Stimulated activated CD8-positive, alpha-beta memory T cell treated with anti-CD3 and anti-CD28 coated beads, Interleukin-2, amount 100 ng/mL, for 1 hour (primary cell): ENCODE measurements at places on chromosomes 3 and 15.

- no peak for DNase-seq
These were observed 346.4 kb downstream of the OCA2 start for GRCh38 chr15:27752691-27753090.

GRCh38 chr3:34584971-34585370 is 786.5 kb downstream of the PDCD6IP start:
- no peak for DNase-seq

- no peak for DNase-seq
These were observed 27.6 kb downstream of the ZNF592 start for GRCh38 chr15:84775867-84776449.

GRCh38 chr3:191158815-191159214 is 40.2 kb upstream of the OSTN start:
- DNase-seq = no peak

GRCh38 chr3:13427662-13428603 is 7.8 kb upstream of the NUP210 start:
- DNase-seq = no peak

DNA sequence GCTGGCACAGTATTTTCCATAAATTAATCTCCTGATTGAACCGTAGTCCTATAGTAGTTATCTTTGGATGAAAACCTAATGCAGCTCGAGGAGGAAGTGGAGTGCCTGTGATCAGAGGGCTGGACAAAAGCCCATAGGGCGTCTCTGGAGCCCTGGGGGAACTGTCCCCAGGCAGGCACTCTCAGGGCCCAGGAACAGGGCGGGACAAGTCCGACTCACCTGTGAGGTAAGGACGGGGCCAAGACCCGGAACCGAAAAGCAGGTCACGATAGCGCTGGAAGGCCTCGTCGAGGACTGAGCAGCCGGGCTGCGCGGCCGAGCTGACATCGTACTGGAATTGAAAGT is 341 bp downstream of the HEXA start:
- DNase-seq = no peak

- no peak for DNase-seq
These were observed 142.6 kb downstream of the SATB1 start for GRCh38 chr3:18282507-18282906.
